Stimulated activated CD4-positive, alpha-beta T cell treated with anti-CD3 and anti-CD28 coated beads, Interleukin-1b, Interleukin-23, amount 100 ng/mL, for 1 hour (primary cell): ENCODE measurements at places on chromosomes 2 and 18.

DNA sequence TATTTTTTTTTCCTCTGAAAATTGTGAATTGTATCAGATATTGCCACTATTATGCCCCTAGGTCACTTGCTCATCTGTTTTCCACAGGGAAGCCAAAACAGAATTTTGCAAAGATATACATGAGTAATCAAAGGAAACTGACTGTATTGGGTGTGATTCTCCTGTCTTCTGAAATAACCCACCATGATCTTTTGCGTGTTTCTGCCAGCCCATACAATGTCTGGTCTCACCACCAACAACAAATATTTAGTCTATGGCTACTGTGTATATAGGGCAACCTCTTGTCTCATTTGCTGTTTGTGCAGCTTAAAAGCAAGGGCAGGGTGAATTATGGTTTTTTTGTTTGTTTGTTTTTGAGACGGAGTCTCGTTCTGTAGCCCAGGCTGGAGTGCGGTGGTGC, 26.5 kb downstream of the EPAS1 start:
- no peak for DNase-seq

- no peak for DNase-seq
Measured at GRCh38 chr2:7191932-7192331, 274.7 kb downstream of the RNF144A start.

DNA sequence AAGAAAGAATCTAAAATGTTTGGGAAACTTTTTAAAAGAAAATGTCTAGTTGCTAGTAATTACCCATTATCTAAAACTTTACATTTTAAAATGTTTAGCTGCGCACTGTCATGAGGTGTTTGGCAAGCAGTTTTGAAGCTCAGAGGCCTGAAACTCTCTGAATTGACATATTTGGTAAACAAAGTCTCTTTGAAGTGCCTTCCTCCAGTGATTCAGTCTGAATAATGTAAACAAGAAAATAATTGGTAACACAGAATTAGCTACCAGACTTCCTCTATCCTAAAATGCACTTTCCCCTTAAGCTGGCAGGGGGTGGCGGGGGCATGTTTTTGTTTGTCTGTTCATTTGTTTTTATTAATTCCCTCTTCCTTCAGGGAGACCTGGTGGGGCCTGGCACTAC, 61.4 kb downstream of the WDR75 start:
- DNase-seq, result no peak

DNA sequence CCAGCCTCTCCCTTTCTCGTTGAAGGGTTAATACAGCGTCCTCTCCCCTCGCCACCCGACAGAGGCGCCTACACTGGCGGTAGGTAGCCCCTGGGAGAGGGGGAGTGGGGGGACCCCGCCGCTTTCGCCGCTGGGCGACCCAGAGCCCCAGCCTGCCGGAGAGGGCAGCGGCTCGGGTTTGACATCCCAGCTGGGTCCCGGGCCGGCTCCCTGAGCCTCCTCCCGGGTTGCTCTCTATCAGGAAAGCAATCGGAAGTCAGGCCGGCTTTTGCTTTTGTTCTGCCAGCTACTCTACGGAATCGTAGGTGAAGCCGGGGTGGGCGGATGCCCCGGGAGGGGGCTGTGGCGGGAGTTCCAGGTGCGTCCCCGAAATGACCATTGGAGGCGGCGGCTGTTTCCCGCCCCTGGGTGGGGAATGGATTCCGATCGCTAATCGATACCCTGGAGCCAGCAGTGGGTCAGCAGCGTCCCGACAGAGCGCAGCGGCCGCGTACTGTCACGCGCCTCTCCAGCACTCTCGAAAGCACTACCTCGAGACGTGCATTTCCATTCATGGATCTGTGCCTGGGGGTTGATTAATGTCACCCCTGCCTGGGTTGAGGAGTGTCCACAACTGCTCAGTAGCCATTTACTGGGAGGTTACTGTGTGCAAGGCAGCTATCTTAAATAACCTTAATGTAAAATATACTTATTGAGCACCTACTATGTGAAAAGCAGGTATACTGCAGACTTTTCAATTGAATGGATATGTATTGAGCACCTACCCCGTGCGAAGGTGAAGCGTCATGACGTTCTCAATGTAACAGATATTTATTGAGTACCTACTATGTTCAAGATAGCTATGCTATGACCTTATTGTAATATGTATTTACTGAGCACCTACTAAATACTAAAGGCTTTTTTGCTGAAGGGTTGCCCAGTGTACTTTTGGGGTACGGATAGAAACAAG, 1.1 kb downstream of the MAPK4 start:
- no peak for DNase-seq

GRCh38 chr2:69214898-69215297, 172.1 kb downstream of the GFPT1 start:
- DNase-seq, result no peak

- no peak for DNase-seq
Measured at GRCh38 chr18:43484710-43485109, 207.4 kb upstream of the SYT4 start.

DNA sequence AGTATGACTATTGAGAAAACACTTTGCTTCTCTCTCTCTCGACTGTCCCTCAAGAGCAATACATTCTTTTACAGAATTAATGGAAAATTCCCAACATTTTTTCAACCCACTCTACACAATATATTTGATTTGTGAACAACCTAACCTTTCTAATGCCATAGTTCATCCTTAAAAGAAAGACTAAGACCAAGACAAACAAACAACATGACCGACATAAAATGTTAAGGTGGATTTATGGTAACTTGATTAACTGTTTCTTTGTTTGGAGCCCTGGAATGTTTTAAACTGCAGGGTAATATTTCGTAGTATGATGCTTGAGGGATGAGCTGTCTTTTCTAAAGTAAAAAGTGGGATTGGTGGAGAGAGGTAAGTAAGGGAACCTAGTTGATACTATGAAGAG, 738.2 kb downstream of the MBD2 start:
- no peak for DNase-seq

DNA sequence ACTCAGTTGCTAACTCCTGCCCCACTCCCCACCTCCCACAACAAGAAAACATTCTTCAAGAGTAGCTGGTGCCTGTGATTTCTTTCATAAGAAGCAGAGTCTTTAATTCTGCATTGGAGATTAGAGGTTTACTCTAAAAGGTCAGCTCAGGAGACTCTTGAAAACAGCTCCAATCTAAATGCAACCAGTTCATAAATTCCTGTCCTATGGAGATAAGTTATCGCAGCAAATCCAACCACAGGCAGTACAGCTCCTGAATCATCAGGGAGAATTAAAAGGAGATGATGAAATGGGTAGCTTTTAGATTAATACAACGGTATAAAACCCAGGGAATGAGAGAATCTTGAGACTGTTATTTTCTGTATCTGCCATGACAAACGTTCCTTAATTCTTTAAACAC, 130.7 kb downstream of the SOCS6 start:
- DNase-seq, result no peak

- no peak for DNase-seq
Measured at GRCh38 chr18:394987-395362, 105.5 kb downstream of the COLEC12 start.

DNA sequence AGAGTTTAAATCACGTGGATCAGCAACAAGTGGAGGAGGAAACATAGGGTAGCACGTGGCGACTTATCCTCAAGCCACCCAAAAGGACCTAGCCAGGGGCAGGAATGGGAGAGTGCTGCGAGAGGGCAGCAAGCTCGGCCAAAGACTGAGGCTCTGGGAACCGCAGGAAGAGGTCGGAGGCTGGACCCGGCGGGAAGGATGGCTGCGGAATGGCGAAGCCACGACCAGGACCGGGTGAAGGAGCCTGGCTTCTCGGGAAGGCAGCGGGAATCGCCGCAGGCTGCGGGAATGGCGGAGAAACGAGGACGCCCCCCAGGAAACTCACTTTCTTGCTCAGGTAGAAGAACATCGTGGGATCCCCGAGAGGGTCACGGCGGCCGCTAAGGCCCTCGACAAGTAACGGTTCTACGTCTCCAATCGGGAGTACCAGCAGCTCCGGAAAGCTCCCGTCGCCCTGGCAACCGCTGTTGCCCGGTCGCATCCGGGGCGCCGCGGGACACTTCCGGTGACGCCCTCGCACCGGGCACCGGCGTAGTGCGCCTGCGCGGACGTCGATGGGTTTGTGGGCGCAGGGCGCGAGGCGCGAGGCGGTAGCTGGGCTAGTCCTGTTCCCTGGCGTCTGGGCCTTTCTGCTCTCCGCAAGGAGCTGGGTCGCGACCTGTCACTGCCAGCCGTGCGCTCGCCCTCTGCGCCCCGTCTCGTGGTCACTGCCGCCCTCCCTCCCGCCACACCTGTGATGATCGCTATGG, at the start of gene WDR35:
Gene WDR35, minus strand, starts transcription at position 439 of the 749 bp plus-strand sequence. Its CDS starts 90 bp downstream, at position 349.
- DNase-seq, result peak; percentile 78

GRCh38 chr2:39620067-39620466, 45.6 kb upstream of the TMEM178A start:
- no peak for DNase-seq

DNA sequence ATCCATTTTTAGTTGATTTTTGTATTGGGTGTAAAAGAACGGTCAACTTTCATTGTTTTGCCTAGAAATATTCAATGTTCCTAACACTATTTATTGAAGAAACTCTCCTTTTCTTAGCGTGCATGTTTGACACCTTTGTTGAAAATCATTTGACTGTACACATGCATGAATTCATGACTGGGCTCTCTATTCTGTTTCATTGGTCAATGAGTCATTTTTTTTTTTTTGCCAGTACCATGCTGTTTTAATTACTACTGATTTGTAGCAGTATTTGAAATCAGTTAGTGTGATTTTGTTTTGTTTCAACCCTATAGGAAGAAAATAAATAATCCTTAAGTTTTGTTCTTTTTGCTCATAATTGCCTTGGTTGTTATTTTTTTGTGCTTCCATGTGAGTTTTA, 828.7 kb downstream of the SUCLG1 start:
- DNase-seq, result no peak

- no peak for DNase-seq
Measured at GRCh38 chr2:186307871-186308270, 178.2 kb upstream of the ZC3H15 start.

DNA sequence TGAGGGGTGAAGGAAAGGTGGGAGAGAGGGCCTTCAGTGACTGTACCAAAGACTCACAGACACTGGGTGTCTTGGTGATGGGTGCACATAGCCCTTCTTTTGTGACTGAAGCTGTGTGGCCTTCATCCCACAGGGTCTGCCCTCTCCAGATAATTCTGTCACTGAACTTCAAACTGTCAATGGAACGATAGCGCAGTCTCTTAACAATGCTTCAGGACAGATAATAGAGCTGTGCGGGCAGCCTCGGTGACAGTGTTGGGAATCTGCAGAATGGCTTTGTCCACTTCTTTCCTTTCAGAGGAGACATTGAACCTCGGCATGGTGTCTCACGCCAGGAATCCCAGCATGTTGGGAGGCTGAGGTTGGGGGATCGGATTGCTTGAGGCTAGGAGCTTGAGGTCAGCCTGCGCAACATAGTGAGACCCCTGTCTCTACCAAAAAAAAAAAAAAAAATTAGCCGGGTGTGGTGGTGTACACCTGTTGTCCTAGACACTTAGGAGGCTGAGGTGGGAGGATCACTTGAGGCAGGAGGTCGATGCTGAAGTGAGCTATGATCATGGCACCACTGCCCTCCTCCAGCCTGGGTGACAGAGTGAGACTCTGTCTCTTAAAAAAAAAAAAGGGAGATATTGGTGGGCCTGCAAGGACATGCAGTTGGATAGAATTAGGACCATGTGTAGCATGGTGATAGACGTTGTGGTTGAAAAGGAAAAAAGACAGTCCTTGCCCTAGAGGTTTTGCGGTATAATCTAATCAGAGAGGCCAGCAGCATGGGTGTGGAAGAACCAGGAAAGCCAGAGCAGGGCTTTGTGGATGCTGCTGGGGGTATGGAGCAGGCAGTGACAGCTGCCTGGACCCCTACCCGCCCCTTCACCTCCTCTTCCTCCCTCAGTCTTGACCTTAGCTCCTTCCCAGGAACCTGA, 91.4 kb downstream of the LDLRAD4 start:
- DNase-seq, result no peak

DNA sequence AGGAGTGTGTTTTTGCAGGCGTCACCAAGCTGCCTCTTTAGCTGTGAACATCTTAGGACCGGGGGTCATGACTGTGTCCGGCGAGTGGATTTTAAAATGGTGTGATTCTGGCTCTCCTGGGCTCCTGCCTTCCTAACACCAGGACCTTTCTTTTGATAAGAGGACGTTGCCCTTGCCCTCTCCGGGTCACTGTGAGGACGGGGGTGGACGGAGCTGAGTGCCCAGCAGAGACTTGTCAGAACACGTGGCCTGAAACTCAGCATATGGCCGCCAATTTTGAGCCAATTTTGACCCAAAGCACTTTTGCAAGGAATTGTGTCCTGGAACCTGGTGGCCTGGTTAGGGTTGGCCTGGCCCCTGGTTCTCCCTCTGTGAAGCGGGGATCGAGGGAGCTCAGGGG, 40.2 kb downstream of the RTP5 start:
- no peak for DNase-seq

DNA sequence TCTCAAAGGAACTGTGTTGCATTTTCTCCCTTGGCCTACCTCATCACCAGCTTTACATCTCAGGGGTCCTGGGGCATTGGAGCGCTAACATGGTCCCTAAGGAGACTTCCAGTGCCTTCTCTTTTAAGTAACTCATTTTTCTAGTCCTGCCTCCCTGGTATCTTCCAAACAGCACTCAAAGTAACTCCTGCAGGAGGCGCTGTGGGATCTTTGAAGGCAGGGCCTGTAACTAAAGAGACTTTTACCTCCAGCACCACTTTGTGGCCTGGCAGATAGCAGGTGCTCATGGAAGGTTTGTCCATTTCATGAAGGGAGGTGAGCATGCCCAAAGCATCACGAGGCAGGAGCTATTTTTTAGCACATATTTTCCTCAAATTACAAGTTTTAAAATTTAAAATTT, 411.0 kb upstream of the GYPC start:
- no peak for DNase-seq

GRCh38 chr18:44764863-44765262, 84.2 kb downstream of the SETBP1 start:
- DNase-seq, result no peak

GRCh38 chr2:8212239-8212638, 469.6 kb upstream of the ID2 start:
- DNase-seq, result no peak

DNA sequence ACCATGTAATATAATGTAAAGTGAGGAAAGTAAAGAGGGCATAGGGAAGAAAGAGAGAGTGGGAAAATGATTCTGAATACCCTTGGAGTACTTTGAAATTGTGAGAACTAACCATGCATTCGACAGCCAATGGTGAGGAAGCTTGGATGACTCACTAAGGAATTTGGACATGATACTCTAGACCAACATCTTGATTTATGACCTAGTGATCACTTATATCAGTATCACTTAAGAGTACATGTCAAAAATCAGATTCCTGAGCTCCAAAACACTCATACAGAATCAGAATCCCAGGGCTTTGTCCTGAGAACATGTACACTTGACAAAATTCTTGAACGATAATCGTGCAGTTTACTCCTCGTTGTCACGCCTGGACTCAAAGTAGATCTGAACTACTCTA, 1899.8 kb upstream of the PIK3C3 start:
- no peak for DNase-seq

- no peak for DNase-seq
Measured at GRCh38 chr2:24121469-24121868, 1.7 kb downstream of the PFN4 start.

DNA sequence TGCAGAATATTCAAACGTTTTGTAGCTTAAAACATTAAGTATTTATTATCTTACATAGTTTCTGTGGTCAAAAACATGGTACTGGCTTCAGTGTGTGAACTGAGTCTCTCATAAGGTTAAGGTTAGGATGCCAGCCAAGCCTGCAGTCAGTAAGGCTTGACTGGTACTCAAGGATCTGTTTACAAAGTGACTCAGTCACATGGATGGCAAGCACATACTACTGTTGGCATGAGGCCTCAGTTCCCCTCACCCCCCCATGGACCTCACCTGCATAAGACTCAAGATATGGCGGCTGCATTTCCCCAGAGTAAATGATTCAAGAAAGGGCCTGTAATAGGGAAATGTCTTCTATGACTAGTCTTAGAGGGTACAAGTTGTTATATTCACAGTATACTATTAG, 1167.5 kb downstream of the DPP10 start:
- no peak for DNase-seq
